Erythroblast (primary cell): ENCODE measurements at places on chromosomes 12 and 14.
A peak's percentile ranks its signal among the peaks of the same experiment; 100 is the strongest.

GRCh38 chr14:32510815-32511214 lies 181.7 kb downstream of the AKAP6 start:
- no peak for DNase-seq

- DNase-seq = peak; percentile 16
Measured at GRCh38 chr12:64407342-64408223, 3.4 kb downstream of the XPOT start.

- DNase-seq = no peak
Measured at GRCh38 chr12:106769078-106769477, 5.4 kb upstream of the RIC8B start.

DNA sequence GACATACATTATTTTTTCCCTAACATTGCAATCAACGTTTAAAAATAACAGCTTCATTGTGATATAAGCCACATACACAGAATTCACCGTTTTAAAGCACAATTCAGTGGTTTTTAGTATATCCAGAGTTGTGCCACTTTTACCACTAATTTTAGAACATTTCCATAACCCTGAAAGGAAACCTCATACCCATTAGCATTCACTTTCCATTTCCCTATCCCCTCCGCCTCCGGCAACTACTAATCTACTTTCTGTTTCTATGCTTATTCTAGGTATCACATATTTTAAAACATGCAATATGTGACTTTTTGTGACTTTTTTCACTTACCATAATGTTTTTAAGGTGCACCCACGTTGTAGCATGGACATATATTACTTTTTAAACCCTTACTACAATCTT lies 55.6 kb upstream of the ISM2 start:
- DNase-seq = no peak

- DNase-seq = no peak
Measured at GRCh38 chr14:65303190-65303898, 109.2 kb upstream of the FUT8 start.

GRCh38 chr12:11016937-11017336 lies 5.5 kb downstream of the TAS2R19 start:
- DNase-seq = no peak

GRCh38 chr12:59431266-59431665 lies 164.6 kb upstream of the SLC16A7 start:
- DNase-seq = no peak

- DNase-seq = no peak
Measured at GRCh38 chr12:113519464-113520307, 48.0 kb upstream of the LHX5 start.

GRCh38 chr12:27695556-27696292 lies 523 bp upstream of the REP15 start:
- no peak for DNase-seq

DNA sequence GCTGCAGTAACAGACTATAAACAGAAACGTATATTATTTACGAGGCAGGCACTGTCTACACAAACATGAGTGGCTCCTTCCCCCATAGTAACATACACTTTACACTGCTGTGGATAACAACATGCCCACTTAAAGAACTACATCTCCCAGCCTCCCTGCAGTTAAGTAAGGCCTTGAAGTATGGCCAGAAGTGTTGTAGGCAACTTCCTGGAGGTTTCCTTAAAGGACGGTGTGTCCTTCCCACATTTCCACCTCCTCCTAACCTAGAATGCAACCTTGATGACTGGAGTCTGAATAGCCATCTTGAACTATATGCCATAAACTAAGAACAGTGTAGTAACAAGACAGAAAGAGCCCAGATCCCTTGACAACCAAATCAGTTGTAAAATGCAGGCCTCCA lies 20.3 kb downstream of the MED13L start:
- DNase-seq = no peak

DNA sequence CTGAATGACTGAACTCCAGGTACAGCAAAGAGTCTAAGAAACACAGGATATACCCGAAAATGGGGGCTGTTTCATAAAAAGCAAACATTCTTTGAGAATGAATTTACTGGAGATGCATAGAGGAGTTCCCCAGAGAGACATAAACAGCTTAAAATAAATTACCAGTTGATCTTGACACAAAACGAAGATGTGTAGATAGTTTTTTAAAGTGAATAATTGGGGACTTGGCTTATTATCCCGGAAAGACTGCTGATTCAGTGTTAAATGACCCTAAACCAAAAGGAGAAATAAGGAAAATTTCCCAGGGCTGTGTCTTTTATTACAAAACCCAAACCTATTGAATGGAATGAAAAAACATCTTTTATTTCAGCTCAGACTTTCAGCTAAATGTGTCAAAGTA lies 1052.8 kb upstream of the TMEM132C start:
- DNase-seq = no peak

- no peak for DNase-seq
Measured at GRCh38 chr14:30195941-30196340, 268.3 kb upstream of the PRKD1 start.

GRCh38 chr14:94555991-94556390 lies 5.3 kb upstream of the SERPINA4 start:
- no peak for DNase-seq
